ENCODE measurements at places on chromosomes 2 and 18.
A peak's percentile ranks its signal among the peaks of the same experiment; 100 is the strongest.

- no peak for DNase-seq
Measured at GRCh38 chr18:53755914-53756609, 468.4 kb downstream of the MBD2 start.

DNA sequence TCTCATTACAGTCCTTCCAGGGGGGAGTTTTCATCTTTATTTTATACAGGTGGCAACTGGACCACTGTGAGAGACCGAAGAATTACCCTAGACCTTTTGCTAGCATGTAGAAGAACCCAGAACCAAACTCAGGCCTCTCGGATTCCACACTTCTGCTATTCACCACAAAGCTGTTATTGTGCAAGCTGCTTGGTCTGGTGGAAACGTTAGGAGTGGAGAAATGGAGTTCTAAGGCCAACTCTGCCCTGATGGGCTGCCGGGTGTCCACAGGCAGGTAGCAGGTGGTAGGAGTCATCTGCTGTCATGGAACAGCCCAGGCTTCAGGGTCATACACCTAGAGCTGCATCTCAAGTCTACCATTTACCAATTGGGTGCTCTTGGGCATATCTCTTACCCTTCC is 218.8 kb downstream of the BCL11A start:
- no peak for DNase-seq

GRCh38 chr2:85078536-85078935 is 54.7 kb upstream of the TCF7L1 start:
- no peak for DNase-seq

GRCh38 chr2:150876251-150876950 is 385.3 kb downstream of the RBM43 start:
- no peak for DNase-seq

- peak; percentile 81 for DNase-seq
Measured at GRCh38 chr2:159615367-159616285, 722 bp downstream of the BAZ2B start.

DNA sequence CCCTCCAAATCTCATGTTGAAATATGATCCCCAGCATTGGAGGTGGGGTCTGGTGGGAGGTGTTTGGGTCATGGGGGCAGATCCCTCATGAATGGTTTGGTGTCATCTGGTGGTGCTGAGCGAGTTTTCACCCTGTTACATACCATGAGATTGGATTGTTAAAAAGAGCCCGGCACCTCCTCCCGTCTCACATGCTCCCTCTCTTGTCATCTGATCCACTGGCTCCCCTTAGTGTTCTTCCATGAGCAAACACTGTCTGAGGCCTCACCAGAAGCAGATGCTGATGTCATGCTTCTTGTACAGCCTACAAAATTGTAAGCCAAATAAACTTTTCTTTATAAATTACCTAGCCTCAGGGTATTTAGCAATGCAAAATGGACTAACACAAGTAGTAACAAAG is 405.0 kb upstream of the SLC39A10 start:
- DNase-seq: no peak

GRCh38 chr2:142395291-142395690 is 264.5 kb upstream of the LRP1B start:
- DNase-seq: no peak

- peak; percentile 90 for DNase-seq
Measured at GRCh38 chr2:227789803-227790202, 23.8 kb upstream of the CCL20 start.

DNA sequence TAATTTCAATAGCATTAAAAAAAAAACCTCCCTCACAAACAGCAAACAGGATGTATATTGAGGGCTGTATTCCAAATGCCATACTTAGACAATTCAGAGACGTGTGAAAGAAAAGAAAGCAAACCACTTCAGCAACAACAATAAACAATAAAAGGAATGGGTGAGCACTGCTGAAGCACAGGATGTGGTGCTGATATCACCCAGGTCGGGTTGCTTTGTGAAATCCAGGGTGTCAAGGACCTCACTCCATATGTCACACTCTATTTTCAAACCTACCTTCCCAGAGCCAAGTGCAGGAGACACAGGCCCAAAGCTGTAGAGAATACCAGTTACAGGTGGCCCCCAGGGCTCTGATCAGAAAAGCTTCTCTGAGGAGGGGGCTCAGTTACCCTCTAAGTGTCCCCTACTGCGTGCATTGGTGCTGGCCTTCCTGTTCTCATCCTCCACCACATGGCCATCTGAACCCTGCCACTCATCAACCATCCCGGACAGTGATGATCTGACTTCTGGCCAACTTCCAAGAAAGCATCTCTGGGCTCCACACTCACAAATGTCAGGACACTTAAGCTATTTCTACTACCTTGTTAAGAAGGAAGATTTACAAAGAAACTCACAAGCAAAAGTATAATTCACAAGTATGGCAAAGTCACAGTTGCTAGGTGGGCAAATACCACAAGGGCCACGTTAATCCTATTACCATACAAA is 363.0 kb downstream of the SS18 start:
- no peak for DNase-seq

- DNase-seq: no peak
Measured at GRCh38 chr2:30655211-30655610, 152.0 kb downstream of the CAPN13 start.

GRCh38 chr2:159549234-159549633 is 67.1 kb downstream of the BAZ2B start:
- no peak for DNase-seq

GRCh38 chr2:191696001-191696400 is 18.1 kb downstream of the NABP1 start:
- DNase-seq: peak; percentile 97

DNA sequence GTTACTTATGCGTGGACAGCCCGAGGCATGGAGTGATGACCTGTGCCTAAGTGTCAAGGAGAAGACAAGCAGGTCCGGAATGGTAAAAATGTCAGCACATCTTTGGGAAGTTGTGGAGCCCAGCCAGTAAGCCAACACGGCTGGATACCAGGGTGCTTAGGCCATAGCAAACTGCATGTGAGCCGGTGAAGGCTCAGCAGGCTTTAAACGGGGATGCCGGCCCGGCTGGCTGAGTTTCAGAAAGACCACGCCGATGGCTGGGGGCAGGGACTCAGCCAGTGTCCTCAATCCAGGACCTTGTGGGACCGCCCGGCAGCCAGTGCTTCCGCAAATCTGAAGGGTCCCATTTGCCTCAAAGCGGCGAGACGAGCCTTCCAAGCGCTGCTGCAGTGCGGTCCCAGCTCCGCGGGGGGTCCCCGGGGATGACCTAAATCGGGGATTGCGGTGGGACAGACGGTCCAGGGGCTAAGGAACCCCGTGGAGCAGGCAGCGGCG is 946 bp upstream of the AGAP1 start:
- no peak for DNase-seq

- DNase-seq: no peak
Measured at GRCh38 chr2:137155356-137156104, 390.2 kb downstream of the THSD7B start.

DNA sequence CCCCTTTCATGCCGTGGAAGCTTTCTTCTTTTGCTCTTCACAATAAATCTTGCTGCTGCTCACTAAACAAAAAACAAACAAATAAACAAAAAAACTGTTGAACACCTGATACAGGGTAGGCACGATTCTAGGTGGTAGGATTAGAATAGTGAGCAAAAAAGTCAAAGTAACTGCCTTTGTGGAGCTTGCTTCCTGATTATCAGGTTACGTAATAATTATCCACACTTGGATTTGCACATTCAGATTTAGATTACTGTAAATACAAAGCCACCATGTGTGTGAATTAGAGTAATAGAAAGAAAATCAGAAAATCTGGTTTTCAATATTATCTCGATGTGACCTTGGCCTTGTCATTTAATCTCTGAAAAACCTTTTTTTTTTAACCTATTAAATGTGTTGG is 307.1 kb downstream of the NRXN1 start:
- DNase-seq: no peak

DNA sequence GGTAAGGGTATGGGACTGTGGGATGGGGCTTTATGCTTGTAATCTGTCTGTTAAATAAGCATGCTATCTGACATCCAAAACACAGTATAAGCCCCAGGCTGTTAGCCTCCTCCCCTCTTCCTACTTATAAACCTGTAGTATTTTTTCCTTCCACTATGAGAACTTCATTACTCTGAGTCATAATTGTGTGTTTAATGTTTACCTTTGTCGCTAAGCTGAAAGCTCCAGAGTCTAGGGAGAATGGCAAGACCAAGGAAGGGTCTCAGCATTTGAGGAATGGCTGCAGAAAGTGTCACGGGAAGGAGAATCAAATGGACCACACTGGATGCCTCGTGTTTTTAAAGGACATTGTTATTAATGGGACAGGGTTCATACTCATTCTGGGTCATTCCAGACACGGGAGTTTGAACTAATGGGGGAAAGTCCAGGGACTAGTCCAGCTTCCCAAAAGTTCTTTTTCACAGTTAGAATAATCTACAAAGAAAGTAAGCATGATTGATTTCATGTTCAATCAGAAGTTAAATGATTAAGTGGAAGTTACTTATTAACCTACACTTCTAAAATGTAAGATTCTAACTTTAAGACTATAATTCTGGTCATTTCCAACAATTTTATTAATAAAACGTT is 292.2 kb downstream of the AFF3 start:
- DNase-seq: no peak

GRCh38 chr2:20411361-20411894 is 35.4 kb upstream of the RHOB start:
- peak; percentile 70 for DNase-seq

DNA sequence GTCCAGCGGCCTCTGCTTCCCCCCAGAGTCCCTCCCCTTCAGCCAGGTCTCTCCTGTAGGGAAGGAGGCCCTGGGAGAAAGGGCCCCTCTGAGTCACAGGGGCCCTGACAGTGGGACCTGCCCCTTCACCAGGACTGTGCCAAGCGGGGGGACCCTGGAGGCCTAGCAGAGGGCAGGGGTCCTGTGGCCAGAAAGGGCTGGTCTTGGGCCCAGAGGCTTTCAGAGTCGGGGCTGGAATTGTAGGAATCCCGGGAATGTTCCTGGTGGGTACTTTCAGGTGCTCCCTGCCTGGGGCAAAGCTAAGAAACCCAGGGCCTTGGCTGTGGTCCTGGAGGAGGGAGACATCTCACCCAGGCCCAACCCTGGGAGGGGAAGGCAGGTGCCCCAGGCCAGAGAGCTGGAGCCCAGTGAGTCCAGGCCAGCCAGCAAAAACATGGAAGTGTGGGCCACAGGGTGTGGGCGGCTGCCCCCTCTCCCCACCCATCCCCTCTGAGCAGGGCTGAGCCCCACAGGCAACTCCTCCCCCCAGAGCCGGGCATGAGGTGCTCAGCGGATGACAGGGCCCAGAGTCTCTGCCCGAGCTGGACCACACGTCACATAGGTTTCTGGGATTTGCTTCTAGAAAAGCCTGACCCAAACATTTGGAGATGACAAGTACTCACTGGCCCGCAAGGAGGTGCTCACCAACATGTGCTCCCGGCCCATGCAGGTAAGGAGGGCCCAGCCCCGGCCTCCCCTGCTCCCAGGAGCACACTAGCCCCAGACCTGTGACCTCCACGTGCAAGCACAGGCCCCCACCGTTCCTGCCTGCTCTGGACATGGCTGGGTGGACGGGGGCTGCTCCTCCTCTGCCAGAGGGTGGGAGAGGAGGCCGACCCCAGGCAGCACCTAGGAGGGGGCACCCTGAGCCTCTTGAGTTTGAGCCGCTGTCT is 48.2 kb upstream of the ALPP start:
- no peak for DNase-seq

DNA sequence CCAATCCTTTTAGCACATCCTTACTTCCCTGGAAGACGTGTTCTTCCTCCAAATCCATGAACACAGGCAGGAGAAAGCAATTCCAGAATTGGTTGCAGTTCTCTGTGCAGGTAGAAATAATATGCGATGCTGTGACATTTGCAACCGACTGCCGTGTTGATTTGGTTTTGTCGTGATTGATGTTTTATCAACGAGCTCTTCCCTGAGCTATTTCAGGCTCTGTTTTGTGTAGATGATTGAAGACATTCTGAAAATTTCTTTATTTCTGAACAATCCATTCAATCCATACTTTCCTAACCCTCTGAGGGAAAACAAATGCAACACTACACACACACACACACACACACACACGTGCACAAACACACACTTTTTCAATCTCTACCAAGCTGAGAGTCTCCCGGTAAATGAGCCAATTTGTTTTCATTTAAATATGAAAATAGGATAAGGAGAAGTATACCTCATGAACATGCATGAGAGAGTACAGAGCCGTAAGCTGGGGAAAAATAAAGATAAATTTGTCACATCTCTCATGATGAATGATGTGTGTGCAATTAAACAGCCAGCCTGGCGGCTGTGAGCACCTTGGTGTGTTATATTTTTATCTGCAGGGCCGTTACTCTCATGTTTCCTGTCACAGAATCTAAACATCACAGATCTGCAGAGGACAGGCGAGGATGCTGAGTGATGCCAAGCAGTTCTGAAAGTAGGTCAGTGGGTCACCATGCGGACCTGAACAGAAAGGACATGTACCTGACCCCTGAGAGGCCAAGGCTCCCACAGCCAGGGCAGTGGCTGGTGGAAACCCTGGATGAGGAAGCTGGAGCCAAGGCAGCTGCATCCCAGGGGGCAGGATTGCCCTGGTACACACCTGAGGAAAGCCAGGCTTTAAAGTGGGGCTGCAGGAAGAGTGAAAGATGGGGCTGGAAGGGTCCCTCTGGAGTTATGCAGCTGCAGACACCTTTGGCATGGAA is 64.8 kb downstream of the PDCL3 start:
- no peak for DNase-seq

DNA sequence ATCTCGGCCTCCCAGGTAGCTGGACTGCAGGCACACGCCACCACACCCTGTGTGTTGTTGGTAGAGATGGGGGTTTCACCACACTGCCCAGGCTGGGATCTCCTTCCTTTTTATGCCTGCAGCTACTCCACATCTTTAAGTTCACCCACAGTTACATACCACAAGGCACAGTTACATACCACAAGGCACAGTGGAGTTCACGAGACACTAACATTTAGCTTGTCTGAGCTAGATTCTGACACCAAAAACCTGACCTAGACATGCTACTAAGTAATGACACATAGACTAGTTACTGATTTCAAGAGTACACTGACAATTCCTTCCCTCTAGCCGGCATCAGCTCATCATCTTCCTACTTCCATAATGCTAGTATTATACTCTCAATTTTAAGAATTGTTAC is 4.3 kb downstream of the POLR2D start:
- no peak for DNase-seq

DNA sequence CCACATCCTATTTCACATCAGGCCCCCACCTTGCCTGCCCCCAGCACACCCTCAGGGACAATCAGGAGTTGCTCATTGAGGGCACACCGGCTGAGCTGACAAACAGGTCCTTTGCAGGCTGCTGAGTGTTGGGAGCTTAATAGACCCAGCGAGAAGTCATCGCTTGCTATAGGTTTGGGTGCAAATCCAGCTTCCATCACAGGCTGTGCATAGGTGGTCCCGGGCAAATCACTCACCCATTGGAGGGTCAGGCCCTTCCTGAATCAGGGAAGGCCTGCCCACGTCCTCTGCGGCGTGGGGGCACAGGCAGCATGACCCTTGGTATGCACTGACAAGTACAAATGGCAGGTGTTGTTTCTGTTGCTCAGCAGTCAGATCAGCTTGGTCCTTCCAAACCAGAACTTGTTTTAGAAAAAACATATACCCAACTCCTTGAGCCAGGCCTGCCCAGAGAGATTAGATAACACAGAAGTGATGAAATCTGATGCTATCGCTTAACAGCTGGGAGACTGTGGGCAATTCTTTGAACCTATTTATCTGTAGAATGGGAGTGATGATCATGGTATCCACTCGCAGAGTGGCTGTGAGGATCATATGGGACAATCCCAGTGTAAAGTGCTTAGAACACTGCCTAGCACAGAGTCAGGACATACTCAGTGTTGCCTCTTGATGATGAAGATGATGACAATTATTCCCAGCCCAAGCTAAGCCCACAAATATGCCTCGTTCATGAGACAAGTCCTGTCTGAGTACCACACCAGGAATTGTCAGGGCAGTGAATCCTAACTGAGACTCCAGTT is 34.9 kb downstream of the SMAD7 start:
- DNase-seq: no peak

Measured in foreskin melanocyte (primary cell).